Epithelial cell of proximal tubule (primary cell): ENCODE measurements at places on chromosomes 6 and 20.

GRCh38 chr6:53517021-53517420, 27.9 kb downstream of the GCLC start:
- no peak for DNase-seq

DNA sequence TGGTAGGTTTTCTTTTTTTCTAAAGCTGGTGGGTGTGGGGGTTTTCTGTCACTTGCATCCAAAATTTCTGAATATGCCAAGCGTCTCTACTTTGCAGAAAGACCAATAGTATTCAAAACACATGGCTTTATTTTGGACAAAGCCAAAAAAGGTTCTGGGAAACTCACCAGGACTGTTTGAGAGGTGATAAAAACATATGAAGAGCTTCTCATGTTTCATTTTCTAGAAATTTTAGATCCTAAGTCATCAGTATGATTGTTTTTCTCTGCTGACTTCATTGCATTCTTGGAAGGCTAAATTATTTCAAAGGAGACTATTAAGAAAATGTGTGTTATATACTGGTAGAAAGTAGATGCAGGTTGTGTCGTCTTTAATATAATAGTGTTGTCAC, 51.3 kb downstream of the GCLC start:
- no peak for DNase-seq

DNA sequence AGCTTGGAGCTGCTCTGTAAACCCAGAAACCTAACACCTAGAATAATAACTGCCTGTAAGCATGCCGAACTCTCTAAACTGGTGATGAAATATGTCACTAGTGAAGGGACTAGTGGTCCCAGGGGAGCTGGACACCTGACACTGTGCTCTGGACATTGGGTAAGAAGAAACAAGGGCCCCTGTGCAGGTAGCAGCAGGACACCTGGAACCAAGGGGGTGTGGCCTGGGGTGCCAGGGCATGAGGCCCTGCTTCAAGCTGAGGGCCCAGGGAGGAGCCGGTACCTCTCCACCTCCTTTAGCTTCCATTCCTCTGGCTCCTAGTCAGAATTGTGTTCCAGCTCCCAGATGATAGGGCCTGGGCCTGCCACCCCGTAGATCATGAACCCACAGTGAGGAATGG, 263.2 kb downstream of the OGFRL1 start:
- no peak for DNase-seq

- DNase-seq, result no peak
Measured at GRCh38 chr20:21074605-21075336, 31.4 kb downstream of the LINC00237 start.

GRCh38 chr6:23690453-23691049, 435.5 kb upstream of the NRSN1 start:
- DNase-seq, result no peak

DNA sequence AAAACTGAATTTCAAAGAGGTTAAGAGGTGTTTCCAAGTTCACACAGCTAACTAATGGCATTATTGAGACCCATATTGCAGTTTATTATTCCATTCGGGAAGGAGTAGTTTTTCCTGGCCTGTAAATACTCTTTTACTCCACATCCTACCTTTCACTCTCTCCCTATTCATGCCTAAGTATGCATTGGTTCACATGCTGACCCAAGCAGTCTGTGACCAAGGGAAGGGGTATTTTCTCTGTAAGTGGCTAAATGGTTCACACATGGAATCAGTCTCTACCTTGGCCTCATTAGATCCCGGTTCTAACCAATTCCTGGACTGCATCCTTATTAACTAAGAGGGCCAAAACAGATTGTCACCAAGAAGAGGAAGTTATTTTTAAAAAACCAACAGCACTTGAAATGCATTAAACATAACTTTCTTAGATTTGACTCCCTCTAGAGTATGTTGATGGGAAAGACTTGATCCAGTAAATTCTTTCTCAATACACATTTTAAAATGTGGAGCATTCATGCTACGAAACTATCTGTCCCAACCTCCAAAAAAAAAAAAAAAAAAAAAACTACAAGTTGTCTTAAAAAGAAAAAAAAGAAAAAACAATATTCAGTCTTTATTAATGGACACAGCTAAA, 17.8 kb upstream of the RSPO3 start:
- no peak for DNase-seq

GRCh38 chr6:21383450-21384085, 210.0 kb upstream of the SOX4 start:
- DNase-seq, result no peak

- DNase-seq, result no peak
Measured at GRCh38 chr6:155449450-155450239, 6.0 kb downstream of the NOX3 start.

- no peak for DNase-seq
Measured at GRCh38 chr6:107987805-107988204, 29.8 kb upstream of the SEC63 start.

GRCh38 chr20:53838311-53838868, 232.0 kb downstream of the BCAS1 start:
- DNase-seq, result no peak

DNA sequence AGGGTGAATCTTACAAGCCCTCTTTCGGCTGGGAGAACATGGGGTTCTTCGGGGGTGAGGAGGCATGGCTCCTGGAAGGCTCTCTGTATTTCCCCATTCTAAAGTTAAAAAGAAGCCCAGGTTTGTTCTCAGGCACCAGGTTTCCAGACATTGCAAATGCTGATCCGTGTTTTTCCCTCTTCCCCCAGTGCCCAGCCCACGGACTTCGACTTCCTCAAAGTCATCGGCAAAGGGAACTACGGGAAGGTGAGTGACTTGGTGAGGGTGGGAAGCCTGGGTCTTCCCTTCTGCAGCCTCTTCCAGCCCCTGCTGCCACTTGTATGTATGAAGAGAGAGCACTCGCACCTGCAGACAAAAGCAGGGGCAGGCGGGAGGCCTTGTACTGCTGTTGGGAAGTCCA, 8.7 kb downstream of the SGK2 start:
- DNase-seq, result no peak

DNA sequence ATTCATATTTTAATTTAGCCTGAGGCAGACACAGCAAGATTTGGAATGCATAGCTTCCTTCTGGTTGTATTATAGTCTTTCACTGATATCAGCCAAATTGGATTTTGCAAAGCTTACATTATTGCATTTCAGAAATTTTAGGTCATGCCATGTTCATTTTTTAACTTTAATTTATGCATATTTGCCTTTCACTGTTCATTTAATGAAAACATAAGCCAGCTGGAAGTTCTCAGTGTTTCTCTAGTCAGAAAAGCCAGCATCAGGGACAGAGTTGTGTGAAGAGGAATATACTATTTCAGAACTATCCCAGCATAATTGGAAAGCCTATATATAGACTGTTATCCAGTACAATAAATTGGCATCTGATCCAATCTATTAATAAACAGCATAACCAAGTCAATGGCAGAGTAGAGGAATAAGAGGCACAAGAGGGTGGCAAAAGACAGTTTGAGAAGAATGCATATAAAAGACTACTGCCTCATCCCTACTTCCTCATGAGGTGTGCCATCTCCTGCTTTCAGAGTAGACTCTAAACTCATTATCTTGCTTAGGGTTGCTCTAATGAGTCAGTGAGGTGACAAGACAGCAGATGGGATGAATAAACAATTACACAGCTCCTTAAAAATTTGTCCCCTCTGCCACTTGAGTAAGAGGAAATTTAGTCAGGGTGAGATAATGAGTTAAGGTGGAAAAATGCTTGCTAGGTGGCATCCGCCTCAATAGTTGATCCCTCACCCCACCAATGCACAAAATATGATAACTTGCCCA, 159.8 kb upstream of the HCRTR2 start:
- DNase-seq, result no peak

DNA sequence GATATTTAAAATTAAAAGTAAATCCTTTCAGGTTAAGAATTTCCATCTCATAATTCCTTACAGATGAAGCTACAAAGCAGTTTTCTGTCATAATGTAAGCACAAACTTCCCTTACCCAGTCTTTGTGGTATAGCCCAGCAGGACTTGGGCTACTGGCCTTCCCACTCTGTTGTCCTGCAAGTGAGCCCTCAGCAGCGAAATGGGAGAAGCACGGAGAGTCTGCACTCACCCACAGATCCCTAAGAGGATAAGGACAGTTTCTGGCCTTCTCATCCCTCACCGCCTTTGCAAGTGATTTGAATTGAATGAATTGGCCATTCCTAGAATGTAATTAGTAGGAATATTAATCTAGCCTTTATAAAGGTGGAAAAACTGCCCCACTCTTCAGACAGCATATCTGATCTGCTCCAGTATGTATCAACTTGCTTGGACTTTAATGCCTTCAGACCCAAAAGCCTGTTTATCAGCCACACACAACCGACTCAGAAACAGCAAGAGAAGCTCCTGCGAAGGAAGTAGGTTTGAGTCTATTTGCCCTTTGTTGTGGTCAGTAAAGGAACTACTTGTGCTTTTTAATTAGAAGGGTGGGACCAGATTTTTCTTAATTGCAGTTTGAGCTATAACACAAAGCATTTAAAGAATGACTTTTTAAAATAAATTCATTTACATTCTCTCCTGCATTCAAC, 29.9 kb upstream of the PRDM1 start:
- DNase-seq, result no peak

DNA sequence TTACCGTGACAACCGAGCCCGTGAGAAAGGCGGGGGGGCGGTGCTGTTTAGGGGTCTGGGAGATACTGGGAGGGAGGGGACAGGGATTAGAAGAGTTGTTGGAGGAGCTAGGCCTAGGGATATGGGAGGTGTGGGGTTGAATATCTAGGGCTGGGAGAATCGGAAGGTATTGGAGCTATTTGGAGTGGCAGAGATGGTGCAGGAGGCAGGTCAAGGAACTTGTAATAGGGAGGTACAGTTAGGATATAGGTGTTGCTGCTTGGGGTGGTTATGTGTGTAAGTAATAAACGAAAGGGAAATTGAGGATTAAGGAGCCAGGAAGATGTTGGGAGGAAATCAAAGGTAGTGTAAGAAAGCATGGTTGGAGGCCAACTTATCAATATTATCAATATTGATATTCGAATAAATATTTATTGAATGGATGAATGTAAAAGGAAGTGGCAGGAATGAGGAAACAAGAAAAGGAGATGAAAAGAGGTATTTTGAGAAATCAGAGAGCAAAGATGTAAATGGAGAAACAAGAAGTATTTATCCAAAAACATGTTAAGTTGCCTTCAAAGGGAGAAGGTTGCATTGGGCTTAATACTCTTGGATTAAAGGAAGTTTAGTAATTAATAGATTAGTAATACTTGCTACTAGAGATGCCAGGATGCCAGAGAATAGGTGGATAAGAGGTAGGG, 602 bp downstream of the PPP1R11 start:
- DNase-seq, result no peak

DNA sequence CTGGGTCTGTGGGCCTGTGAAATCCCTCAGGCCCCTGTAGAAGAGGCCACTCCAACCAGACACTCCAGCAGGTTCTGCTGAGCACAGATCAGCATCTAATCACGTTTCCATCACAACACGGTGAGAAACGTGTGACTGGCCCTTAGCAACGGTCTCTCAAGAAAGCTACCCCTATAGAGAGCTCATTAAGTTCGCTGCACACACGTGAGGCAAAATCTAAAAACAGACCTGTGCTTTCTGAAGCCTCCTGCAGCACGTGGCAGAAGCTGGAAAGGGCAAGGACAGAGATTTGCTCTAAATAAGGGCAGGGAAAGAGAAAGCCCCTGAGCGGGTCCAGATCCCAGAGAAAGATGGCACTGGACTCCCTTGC, 56.5 kb downstream of the GPR6 start:
- no peak for DNase-seq

GRCh38 chr6:13832778-13833177, 18.4 kb upstream of the MCUR1 start:
- no peak for DNase-seq

DNA sequence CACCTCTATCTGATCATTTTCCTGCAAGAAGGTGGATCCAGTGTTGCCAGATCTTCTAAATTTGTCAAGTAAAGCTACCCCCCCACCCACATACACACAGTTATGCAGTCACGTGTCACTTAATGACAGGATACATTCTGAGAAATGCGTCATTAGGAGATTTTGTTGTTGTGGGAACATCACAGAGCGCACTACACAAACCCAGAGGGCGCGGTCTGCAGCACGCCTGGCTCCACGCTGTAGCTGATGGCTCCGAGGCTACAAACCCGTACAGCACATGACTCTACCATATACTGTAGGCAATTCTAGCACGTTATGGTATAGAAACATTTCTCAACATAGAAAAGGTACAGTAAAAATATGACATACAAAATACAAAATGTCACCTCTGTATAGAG, 126.9 kb downstream of the SYCP2 start:
- DNase-seq, result no peak

DNA sequence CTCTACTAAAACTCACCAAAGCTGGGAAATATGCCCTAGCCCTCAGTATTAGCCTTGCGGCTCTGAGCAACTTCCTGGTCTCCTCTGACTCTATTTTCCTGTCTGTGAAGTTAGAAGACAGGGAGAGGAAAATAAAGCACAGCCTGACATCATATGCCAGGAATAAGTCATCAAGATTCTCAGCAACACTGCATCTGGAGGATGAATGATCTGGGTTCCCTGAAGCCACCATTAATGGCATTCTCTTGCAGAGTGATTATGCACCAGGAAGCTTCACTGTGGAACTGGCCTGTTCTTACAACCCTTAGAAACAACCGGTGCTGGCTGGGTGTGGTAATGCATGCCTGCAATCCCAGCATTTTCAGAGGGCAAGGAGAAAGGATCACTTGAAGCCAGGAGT, 12.4 kb downstream of the ADGRF5 start:
- no peak for DNase-seq

DNA sequence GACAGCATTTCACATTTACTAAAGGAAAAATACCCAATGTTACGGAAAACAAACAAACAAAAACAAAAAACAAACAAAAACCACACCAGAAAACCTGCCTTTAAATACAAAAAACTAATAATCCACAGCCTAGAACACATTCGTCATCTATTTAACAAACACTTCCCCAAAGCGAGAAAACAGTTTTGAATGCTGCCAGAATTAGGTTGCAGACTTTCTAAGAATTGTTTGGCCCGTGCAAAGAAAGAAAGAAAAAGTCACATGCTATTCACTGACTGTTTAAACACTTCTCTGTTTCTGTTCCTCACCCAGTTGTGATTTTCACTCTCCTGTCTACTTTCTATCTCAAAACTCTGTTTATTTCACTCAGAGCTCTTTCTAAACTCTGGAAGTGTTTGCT, 52.5 kb downstream of the BCAS1 start:
- no peak for DNase-seq

DNA sequence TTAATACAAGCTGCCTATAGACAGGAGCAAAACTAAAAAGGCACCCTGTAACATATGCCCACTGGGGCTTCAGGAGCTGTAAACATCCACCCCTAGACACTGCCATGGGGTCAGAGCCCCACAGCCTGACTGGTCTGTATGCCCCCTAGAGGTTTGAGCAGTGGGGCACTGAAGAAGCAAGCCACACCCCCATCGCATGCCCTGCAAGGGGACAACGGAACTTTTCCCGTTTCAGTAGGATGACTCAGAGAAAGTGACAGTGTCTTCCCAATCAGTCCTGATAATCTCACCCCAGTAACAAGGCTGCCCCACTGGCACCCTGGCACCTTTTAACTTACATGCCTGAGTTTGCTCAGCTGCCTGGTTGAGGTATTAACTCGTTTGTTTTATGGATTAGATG, 35.9 kb downstream of the BEND3 start:
- no peak for DNase-seq
